Activated CD4-positive, alpha-beta T cell treated with anti-CD3 and anti-CD28 coated beads, Interleukin-2, amount 50 U/mL, for 16 hours (primary cell): ENCODE measurements at places on chromosomes 6 and 20.

- no peak for DNase-seq
These were observed 33.6 kb downstream of the TMEM242 start for GRCh38 chr6:157289764-157290163.

GRCh38 chr20:58213716-58214115 is 14.7 kb downstream of the ANKRD60 start:
- no peak for DNase-seq

- no peak for DNase-seq
These were observed 56.1 kb upstream of the LAMP5 start for GRCh38 chr20:9458138-9458796.

- no peak for DNase-seq
These were observed 79.5 kb downstream of the ZMYND8 start for GRCh38 chr20:47276851-47277534.

GRCh38 chr6:130136798-130137197 is 86.0 kb downstream of the SAMD3 start:
- DNase-seq = no peak

DNA sequence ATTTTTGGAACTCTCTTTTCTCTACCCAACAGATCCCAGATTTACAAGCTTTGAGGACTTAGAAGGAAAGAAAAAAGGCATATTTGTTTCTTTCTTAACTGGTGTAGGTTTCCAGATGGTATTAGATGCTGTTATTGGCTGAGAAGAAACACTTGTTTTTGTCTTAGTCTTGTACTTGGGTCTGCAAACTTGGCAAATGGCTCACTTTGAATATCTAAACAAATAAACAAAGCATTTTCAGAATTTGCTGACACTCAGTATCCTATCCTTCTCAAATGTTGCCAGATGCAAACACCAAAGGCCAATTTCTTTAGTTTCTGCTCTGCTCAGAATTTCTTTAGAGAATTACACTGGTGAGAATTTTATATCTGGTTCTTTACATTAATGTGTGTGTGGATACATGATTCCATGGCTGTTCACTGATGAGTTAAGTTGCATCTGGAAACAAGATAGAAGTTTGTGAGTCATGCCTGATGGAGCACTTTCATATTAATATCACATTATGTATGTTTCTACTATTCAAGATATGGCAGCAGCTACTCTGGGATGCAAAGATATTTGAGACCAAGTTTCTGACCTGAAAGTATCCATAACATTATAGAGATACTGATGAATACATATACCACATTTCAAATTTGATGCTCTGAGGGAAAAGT is 43.7 kb upstream of the CEP162 start:
- no peak for DNase-seq

GRCh38 chr6:43885399-43886066 is 115.5 kb downstream of the VEGFA start:
- DNase-seq = no peak

DNA sequence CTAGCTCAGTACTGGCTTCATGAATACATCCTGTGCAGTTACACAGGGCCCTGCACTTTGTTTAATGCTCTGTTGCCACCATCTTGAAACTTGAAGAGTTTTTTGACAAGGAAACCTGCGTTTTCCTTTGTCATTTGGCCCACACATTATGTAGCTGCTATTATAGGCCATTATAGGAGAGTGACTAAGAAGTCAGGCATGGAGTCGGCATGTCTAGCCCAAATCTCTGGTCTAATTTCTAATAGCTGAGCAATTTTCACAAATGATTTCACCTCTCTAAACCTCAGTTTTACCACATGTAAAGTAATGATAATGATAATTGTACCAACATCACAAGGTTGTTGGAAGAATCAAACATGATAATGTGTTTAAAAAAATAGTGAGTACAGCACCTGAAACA is 67.1 kb upstream of the MYLIP start:
- no peak for DNase-seq

GRCh38 chr6:26113570-26113969 is 26.3 kb downstream of the HFE start:
- no peak for DNase-seq

GRCh38 chr6:79868098-79868722 is 79.1 kb downstream of the ELOVL4 start:
- DNase-seq = peak; percentile 48

DNA sequence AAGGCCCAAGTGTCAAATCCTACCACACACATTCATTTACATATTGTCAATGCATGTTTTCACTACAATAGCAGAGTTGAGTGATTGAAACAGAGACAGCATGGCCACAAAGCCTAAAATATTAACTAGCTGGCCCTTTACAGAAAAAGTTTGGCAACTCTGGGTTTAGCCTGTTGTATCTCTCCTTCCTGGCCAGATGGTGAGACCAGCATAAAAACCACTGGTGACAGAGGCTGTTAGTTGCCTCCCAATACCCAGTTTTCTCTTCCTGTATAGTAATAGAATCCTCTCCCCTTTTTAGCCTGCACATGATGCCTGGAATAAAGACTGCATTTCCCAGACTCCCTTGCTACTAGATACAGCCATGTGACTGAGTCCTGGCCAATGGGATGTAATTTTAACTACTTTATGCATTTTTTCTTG is 100.0 kb upstream of the TAB2 start:
- DNase-seq = peak; percentile 52

DNA sequence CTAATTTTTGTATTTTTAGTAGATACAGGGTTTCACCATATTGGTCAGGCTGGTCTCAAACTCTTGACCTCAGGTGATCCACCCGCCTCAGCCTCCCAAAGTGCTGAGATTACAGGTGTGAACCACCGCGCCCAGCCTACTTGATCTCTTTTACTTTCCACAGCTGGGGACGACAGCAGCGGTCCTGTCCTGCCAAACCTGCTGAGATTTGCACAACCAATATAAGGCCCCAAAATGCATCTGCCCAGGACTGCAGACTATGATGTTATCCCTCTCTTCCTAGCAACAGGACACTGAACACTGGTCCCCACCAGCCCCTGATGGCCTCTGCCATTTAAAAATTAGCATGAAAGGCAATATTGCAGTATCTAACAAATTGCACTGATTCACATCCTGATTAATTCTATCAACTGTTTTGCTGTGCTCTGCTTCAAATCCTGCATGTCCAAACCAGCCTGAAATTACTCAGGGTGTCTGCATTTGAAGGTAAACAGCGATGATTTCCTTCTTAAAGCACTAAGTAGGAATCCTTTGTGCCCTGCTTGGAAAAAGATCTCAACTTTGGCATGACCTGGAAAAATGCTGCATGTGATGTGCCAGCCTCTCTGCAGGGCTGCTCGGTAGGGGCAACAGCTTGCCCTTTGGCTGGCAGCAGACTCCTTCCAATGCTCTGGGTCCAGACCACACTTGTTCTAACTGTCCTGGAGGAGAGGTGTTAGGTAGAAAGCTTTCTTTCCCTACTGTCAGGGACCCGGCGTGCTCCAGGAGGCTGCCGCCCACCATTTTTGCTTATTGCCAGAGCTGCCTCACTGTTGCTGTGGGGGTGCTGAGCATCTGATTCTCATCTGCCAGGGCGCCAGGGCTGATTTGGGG is 27.4 kb upstream of the PXDC1 start:
- no peak for DNase-seq

- peak; percentile 1 for DNase-seq
These were observed 309.8 kb downstream of the HIVEP2 start for GRCh38 chr6:142635130-142635529.

DNA sequence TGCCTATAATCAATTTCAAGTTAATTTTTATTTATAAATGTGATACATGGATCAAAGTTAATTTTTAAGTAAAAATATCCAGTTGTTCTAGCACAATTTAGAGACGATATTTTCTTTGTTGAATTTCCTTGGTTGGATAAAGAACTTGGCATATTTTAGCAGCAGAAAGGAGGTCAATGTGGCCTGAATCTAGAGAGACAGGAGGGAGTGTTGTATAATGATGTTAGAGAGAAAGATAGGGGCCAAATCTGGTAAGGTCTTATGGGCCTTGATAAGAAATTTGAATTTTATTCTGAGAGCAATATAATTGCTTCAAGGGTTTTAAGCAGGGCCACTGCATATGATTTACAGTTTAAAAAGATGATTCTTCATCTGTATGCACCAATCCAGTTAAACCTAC is 79.4 kb upstream of the OGFRL1 start:
- DNase-seq = no peak

DNA sequence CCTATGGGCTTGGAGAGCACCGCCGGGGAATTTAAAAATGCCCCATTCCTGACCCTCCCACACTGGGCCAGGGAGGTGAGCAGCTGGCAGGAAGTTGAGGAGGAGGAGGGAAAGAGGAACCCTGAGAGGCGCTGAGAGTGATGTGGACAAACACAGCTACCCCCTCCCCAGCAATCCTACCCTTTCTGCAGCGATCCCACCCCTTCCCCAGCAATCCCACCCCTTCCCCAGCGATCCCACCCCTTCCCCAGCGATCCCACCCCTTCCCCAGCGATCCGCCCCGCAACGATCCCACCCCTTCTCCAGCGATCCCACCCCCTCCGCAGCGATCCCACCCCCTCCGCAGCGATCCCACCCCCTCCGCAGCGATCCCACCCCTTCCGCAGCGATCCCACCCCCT is 111.6 kb downstream of the SYCP2 start:
- DNase-seq = no peak

GRCh38 chr20:17479063-17479657 is 52.0 kb downstream of the BFSP1 start:
- DNase-seq = no peak

DNA sequence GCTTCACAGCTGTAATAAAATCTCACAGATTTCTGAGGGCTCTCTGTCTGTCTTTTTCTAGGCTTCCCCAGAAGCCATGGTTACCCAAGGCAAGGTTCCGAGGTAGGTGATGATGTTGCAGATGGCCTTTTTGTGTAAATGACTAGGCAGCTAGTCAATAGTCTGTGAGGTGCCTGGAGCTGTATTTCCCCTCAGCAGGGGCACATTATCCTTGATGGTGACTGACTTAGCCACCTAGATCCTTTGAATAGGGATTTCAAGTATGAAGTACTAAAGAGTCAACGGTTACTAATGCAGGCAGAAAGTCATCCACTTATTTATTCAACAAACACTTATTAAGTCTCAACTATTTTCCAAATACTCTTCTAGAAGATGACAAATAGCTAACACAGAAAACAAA is 49.3 kb upstream of the L3MBTL3 start:
- DNase-seq = no peak

DNA sequence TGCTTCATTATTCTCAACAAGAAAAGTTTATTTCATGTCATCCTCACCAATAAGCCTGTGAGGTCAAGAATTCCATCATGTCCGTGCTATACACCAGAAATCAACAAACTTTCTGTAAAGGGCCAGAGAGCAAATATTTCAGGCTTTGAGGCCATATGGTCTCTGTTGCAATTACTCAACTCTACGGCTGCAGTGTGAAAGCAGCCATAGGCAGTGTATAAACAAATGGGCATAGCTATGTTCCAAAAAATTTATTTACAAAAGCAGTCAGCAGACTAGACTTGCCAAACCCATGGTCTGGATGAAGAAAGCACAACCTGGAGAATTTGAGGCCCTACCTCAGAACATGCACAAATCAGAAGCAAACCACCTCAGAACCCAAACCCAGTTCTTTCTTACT is 118.5 kb downstream of the PCSK2 start:
- DNase-seq = no peak

DNA sequence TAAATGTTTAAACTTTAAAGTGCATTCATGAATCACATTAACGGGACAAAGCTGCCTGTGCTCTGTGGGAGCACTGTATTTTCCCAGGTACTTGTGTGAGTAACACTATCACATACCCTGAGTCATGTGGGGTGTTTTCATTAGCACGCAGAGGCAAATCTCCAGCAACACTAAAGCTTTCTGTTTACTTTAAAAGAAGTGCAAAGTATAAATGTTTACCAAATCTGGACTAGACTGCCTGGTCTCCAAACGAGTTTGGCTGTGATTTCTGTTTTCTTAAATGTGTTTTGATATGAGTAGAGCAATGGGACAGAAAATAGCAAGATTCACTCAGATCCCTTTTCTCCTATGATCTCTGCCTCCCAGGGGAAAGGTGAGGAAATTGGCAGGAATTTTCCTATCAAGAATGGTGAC is 28.8 kb upstream of the RIPPLY2 start:
- DNase-seq = no peak

- DNase-seq = no peak
These were observed 1.4 kb downstream of the SOX12 start for GRCh38 chr20:326645-327185.

DNA sequence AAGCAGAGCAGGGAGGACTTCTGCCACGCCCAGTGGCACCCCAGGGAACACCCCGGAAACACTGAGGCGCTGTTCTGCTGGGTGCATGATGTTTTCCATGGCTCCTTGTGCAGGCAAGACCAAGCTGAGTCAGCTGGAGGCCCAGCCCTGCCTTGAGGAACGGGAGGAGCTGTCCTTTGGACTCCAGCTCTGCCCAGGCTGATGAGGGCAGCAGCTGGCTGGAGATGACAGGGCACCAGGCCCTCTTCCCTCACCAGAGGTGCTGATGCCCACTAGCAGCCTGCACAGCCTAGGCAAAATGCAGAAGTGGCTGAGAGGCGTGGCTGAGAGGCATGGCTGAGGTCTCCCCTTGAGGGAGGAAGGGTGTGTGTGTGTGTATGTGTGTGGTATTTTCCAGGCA is 2.4 kb downstream of the C6orf132 start:
- DNase-seq = no peak

DNA sequence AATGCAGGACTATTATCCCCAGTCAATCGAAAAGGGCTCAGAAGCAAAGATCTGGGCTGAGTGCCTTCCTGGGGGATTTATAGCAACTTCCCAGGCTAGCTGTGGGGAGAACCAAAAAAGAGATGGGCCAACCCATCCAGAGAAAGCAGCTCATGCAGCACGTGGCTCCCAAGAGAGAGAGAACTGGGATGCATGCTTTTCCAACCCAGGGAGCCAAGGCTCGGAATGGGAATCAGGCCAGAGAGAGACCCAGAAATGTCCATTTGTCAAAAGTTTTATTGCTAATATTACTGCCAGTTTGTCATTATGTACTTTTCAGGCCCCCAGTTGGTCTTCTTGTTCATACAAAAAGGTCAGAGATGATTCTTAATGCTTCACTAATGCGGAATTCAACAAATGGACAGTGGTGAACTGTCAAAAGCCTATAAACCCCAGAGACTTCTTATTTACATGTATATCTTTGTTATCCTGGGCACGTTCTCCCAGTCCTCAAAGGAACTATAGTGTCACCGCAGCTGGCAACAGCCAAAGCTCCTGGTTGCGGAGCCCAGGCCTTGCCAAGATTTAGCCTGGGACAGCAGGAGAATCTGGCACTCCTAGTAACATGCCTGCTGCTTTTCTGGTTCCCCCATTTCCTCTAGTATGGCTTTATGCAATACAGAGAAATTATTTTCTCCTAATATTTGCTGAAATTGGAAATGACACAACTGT is 139.1 kb upstream of the POU3F2 start:
- no peak for DNase-seq

DNA sequence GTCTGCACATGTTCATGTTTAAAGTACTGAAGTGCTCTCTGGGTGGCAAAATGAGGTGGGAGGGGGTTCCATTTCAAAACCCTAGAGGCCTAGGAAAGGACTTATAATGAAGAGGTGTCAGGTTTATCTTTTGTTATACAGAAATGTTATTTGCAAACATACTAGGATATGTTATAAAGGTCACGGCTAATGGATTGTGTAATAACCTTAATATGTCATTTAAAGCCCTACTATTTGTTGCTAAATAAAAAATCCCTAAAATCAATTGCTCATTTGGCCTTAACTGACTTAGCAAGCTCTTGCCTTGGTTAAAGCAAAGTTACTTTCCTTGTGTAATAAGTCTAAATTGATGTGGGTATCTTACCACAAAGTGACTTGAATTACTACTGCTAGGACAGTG is 8.8 kb downstream of the NKX2-4 start:
- no peak for DNase-seq

- DNase-seq = no peak
These were observed 9.5 kb upstream of the NOL7 start for GRCh38 chr6:13605634-13606033.
